ENCODE measurements at places on chromosomes 7 and 10.

GRCh38 chr7:134703782-134704181, 57.1 kb downstream of the BPGM start:
- DNase-seq = no peak

- DNase-seq = no peak
These were observed 183.1 kb downstream of the CHN2 start for GRCh38 chr7:29377718-29378117.

DNA sequence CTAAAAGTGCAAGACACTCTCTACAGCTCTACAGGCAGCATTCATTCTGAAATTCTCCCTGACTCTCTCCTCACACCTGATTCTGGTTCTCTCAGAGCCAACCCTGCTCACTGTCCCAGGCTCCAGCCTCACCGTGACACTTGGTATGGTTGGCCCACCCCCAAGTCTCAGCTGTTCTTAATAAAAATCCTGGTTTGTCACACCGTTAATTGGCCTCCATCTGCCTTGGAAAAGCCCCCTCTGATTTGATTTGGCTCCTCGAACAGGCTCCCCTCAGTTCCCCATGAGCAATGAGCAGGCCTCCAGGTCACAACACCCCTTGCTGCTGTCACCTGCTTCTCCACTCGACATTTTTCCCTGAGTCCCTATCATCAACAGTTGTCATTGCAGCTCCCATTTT, 507.3 kb upstream of the AUTS2 start:
- no peak for DNase-seq

GRCh38 chr7:151469281-151469680, 29.3 kb upstream of the CRYGN start:
- DNase-seq = no peak

GRCh38 chr10:58399410-58399809, 14.2 kb downstream of the TFAM start:
- DNase-seq = no peak

GRCh38 chr10:92419740-92420545, 129.0 kb downstream of the MARCHF5 start:
- DNase-seq = peak; percentile 24

- no peak for DNase-seq
These were observed 48.7 kb downstream of the CAMK2B start for GRCh38 chr7:44276571-44277221.

DNA sequence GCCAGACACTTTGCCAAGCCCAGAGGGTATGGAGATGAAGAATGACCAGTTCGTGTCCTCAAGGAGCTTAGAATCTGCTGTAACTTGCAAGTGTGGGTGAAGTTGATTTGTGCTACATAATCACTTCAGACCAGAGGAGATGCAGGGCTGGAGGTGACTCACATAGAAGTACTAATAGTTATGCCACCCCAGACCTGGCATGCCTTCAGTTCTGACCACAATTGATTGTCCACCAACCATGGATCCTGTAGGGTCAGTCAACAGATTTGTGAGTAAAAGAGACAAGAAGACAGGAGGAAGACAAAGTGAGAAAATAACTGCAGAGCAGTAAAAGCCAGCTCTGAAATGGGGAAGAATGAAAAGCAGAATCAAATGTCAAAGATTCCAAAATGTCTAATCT, 51.2 kb upstream of the BMPER start:
- no peak for DNase-seq

DNA sequence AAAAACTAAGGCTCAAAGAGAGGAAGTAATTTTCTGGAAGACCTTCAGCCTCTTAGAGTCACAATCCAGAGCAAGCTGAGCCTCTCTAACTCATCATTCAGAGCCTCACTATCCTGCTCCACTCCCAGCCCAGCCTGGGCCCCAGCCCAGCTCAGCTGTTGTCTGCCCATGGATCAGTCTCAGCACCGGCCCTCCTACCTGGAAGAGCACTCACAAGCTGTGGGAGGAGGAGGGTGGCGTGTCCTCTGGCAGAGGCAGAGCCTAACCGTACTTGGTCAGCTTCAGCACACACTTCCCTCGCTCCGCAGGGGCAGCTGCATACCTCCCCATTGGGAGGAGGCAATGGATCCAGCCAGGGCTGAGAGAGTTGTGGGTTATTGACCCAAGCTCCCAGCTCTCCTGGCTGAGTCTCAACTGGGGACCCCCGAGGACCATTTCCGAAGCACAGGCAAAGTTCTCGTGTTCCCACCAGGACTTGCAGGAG, 66.7 kb upstream of the GPR26 start:
- DNase-seq = no peak

- DNase-seq = no peak
These were observed 12.1 kb downstream of the RPEL1 start for GRCh38 chr10:103257812-103258211.

DNA sequence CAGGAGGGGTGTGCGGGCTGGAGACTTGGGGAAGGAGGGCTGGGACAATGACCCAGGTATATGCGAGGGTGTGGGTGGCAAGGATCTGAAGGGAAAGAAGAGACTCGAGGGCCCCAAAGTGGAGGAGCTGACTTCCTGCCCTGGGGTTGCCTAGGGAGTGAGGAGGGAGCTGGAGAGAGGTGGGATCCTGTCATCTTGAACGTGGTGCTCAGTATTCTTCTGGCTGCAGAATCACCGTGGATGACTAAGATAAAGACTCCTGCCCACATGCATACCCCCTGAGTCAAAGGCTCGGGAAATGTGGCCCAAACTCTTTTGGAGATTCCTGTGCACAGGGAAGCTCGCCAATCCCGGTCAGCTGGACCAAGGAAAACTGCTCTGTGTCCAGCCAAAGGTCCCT, 31.2 kb downstream of the COL17A1 start:
- no peak for DNase-seq

GRCh38 chr10:126137562-126138221, 241.3 kb downstream of the FANK1 start:
- no peak for DNase-seq

GRCh38 chr7:607938-608337, 88.3 kb upstream of the PDGFA start:
- no peak for DNase-seq

DNA sequence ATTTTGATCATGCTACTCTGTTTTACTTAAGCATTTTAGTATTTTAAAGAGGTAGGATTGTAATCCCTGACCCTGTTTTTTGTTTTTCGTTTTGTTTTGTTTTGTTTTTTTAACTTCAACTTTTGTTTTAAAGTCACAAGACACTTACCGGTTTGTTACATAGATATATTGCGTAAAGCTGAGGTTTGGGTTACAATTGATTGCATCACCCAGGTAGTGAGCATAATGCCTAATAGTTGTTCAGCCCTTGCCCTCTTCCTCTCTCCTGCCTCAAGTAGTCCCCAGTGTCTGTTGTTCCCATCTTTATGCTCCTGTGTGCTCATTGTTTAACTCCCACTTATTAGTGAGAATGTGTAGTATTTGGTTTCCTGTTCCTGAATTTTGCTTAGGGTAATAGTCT, 93.1 kb upstream of the TEX47 start:
- DNase-seq = no peak

- DNase-seq = no peak
These were observed 68.0 kb upstream of the CCNY start for GRCh38 chr10:35268323-35268722.

- peak; percentile 31 for DNase-seq
These were observed 4.4 kb downstream of the ZNF32 start for GRCh38 chr10:43644252-43644651.

DNA sequence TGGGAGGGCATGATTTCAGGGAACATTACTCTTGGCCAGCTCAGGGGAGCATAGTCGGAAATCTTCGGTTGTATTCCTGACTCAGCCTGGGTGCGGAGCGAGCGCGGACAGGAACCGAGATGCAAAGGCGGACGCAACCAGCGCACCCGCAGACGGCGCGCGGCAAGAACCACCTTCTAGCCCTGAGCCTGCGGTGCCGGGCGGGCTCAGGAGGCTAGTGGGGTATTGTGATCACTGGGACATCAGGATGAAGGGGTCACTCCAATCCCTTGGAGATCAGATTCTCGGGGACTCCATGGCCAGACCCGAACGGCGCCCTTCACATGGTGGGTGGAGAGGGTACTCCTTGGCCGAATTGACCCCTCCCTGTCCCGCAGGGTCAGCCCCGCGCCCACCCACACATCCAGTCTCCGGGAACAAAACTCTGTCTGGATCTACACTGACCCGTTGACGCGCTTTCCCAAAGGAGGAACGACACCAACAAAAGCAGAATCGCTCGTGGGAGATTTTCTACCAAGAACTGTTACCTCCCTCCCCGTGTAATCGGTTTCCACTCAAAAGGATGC, 730.5 kb downstream of the ZWINT start:
- DNase-seq = no peak

Data from common myeloid progenitor, CD34-positive (primary cell).